ENCODE measurements at places on chromosomes 1 and 21.

DNA sequence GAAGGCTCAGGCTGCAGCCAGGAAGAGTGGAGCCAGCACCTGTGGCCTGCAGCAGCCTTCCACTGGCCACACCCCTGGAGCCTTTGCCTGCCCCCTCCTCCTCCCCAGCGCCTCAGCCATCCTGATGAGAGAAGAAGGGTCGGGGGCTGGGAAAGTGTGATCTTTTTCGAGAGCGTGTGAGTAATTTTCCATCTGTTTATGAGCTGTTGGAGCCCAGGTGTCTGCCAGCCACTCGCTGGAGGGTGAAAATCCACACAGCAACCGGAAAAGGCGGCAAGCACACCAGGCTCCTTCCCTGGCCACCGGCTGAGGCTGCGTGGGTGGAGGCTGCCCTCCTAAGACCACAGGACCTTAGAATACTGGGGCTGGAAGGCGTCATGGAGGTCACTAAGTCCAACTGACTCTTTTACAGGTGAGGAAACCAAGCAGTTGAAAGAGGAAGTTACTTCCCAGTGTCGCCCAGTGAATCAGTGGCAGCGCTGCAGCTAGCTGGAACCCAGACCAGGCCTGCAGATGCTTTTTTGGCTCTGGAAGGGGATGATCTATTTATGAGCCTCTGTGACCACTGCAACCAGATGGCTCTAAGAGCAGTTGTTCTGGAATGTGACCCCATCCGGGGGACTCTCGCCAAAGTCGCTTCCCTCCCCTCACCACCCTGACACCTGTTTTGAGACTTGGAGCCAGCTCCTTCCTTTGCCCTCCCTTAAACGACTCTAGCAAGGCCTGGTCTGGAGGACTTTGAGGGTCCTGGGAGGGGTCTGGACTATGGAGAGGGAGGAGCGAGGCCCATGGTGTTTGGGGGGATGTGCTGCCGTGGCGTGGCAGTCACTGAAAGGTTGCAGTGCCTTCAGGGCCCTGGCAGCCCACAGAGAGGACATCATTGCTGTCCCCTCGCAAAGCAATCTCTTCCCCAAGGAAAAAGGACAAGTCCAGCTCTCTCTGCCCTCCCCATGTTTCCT is 54.5 kb downstream of the LGR6 start:
- DNase-seq, result no peak

DNA sequence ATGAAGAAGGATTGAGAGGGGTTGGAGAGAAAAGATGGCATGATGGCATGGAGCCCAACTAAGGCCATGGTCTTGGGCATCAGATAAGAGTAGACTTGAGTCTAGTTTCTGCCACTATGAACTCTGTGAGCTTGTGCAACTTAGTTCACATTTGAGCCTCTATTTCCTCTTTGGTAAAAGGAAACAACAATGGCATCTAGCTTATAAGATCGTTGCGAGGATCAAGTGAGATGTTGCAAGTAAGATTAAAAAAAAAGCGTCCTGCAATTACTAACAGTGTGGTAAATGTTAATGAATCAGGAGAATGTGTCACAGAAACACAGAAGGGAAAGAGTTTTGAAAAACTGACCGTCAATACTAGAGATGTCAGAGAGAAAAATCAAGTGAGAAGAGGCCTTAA is 202.9 kb upstream of the FGGY start:
- DNase-seq, result no peak

GRCh38 chr1:158003406-158003800 is 10.0 kb downstream of the KIRREL1 start:
- DNase-seq, result no peak

DNA sequence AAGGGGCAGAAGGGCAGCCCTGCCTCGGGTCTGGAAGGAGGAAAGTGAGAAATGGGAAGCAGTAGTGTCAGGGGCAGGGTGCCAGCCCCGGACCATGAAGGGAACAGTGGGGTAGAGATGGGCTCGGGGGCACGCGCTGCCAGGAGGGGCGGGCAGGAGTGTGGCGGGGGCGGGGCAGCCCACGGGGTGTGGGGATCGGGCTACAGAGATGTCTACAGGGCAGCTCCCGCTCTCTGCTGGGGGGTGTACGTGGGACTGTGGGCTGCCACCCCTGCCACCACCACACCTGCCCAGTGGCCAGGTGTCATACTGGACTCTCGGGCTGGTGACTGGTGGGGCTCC is 7.4 kb downstream of the ARHGEF16 start:
- no peak for DNase-seq

- DNase-seq, result no peak
Measured at GRCh38 chr1:162283657-162284056, 93.0 kb downstream of the SPATA46 start.

DNA sequence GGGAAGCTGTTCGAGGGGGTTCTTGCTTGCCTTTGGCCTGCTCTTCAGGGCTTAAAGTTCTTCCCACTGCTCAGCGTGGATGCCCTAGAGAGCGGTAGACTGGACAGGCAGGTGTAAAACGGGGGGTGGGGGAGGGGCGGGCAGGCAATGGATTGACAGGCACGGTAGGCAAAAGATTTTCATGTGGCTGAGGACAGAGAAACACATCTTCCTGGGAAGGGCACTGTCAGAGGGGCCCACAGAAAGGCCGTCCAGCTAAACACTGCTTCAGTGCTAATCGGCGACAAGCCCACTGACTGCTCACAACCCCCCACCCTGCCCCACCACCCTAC is 412 bp downstream of the ABCA4 start:
- no peak for DNase-seq

DNA sequence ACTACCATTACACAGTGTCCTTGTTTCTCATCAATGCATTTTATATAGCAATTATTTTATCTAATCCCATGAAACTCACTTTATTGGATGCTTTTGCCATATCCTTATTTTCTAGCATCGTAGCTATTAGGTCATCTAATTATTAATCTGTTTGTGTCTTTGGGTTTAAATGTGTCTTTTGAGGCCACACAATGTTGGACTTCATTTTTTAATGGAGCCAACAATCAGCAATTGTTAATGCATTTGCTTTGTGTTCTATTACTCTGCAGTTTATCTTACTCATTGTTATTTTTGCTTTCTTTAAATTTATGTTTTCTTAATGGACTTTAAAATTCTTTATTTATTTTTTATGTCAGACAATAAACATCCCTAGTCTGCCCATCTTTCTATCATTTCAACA is 1.8 kb upstream of the HSD11B1 start:
- DNase-seq, result no peak

DNA sequence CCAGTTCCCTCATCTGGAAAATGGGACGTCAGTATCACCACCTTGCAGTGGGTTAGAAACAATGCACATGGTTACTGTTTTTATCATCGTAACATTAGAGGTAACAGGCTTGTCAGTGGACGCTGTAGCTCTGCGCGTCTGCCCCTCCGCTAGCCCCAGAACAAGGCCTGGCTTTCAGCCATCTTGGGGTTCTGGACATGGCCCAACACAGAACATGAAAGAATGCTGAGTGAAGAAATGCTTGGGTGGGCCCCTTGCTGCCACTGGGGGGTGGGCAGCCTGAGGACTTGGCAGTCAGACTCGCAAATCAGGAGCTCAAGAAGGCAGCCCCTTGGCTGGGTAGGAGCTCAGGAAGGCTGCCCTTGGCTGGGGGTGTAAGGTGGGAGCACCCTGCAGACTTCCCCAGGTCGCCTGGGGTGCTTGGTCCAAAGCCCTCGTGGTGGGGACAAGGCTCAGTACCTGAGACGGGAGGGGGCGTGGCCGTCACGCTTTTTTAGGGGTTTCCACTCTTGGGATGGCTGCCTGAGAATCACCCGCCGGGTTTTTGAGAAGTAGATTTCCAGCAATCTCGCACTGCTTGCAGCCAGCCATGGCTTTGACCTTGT is 51.7 kb downstream of the SLC37A1 start:
- no peak for DNase-seq
